ENCODE measurements at places on chromosomes 2 and 18. TPM values are rescaled to one million over a fixed set of nuclear protein-coding genes. Genes with fewer than 3 reads are reported as not detected.

UXS1 gene
- 32.6 TPM for total RNA-seq

SP9 gene
- 0.13 TPM for total RNA-seq

UPP2 gene
- not detected for total RNA-seq

COLEC11 gene
- 0.18 TPM for total RNA-seq

SLC23A3 gene
- total RNA-seq = 1.5 TPM

KLHL14 gene
- total RNA-seq = 0.49 TPM

- no peak overlapping the region for H3K4me3 ChIP-seq
- no peak overlapping the region for H3K27ac ChIP-seq
- no peaks in the 10 kb centered on the region for H3K36me3 ChIP-seq
- no peaks in the 10 kb centered on the region for H3K27me3 ChIP-seq
- H3K4me1 ChIP-seq = no peaks in the 10 kb centered on the region
- DNase-seq = no peak
Observed at GRCh38 chr2:16186661-16187481, 246.5 kb downstream of the MYCN start.

DNA sequence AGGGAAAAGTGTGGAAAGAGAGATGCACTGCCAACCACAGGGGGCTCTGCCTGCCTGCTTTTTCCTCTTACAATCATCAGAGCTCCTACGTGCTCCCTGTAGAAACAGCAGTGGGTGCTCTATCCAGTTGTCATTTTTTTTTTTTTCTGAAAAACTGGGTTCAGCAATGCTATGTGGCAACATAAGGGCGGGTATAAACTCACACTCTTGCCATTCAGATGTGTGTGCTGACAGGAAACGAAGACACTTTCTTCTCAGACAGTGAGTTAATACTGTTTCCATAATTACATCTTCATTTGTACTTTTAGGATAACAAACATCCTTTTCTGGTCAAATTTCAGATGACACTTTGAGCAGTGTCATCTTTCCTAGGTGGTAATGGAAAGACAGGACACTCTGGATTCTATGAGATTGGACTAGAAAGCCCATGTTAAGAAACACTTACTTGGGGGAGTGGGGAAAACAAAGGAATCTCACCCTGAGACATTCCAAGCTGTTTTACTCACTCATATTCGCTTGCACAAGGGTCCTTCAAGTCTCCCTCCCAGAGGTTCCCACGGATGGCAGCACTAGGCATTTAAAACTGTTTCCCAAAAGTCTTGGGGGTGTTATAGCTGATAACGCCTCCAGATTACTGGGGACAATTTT is 41.3 kb downstream of the CCDC93 start:
- peaks cover 59% of the 10 kb centered on the region for H3K36me3 ChIP-seq
- H3K27ac ChIP-seq = no peak overlapping the region
- H3K4me3 ChIP-seq = no peak overlapping the region
- no peak for DNase-seq

DNA sequence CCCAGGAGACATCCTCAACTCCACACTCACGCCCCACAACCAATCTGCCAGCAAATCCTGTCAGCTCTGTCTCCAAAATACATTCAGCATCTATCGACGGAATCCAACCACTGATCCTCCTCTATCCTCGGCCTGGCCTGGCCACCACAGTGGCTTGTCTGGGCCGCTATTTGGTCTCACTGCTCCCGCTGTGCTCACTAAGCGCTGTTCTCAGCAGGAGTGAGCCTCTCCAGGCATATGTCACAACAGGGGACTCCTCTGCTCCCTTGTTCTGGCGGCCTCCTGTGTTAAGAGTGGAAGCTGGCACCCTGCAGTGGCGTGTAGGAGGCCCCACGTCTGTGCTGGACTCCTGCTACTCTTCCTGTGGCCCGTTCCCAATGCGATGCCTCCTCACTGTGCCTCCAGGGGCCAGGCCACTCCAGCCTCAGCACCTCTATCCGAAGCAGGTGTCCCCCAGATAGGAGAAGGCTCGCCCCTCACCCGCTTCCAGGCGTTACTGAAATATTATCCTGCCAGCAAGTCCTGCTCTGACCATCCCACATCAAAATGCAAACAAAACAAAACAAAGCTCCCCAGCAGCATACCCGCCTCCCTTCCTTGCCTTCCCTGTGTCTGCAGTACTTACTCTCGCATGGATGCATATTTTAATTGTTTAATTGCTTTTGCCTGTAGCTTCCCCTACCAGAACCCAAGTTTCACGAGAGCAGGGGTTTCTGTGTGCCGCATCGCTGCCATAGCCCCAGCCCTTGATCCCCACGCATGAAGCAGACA is 39.9 kb downstream of the CENPO start:
- no peak overlapping the region for H3K27ac ChIP-seq
- no peak overlapping the region for H3K4me3 ChIP-seq
- H3K27me3 ChIP-seq = no peaks in the 10 kb centered on the region
- no peak for DNase-seq

DNA sequence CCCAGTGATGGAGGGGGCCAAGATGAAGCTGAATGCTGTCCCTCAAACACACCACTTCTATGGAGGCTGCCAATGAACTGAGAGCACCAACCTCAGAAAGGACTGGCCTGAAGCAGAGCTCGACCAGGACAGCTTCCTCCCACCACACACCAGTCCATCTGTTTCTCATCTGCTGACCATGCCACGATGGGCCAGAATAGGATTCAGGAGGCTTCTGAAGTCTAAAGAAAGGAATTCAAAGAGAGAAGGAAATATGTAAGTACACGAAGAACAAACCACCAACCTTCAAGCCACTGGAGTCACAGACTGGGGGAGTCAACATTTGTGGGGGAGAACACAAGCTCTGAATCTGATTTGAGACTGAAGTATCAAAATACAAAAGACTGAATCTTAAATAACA is 157.6 kb upstream of the CCDC68 start:
- H3K4me1 ChIP-seq = no peaks in the 10 kb centered on the region
- no peak for DNase-seq
- no peaks in the 10 kb centered on the region for H3K27me3 ChIP-seq
- H3K36me3 ChIP-seq = no peaks in the 10 kb centered on the region

- peaks cover 32% of the 10 kb centered on the region for H3K27me3 ChIP-seq
- peaks cover 34% of the 10 kb centered on the region for H3K4me1 ChIP-seq
- H3K4me3 ChIP-seq = no peak overlapping the region
- DNase-seq = peak; percentile 78
- H3K27ac ChIP-seq = no peak overlapping the region
Observed at GRCh38 chr2:45908316-45909170, 257.1 kb downstream of the PRKCE start.

GRCh38 chr2:101766871-101767739 is 69.6 kb downstream of the MAP4K4 start:
- no peak overlapping the region for H3K4me3 ChIP-seq
- peak overlapping the region; percentile 76 for H3K27ac ChIP-seq
- H3K36me3 ChIP-seq = no peaks in the 10 kb centered on the region
- H3K27me3 ChIP-seq = no peaks in the 10 kb centered on the region
- no peak for DNase-seq

DNA sequence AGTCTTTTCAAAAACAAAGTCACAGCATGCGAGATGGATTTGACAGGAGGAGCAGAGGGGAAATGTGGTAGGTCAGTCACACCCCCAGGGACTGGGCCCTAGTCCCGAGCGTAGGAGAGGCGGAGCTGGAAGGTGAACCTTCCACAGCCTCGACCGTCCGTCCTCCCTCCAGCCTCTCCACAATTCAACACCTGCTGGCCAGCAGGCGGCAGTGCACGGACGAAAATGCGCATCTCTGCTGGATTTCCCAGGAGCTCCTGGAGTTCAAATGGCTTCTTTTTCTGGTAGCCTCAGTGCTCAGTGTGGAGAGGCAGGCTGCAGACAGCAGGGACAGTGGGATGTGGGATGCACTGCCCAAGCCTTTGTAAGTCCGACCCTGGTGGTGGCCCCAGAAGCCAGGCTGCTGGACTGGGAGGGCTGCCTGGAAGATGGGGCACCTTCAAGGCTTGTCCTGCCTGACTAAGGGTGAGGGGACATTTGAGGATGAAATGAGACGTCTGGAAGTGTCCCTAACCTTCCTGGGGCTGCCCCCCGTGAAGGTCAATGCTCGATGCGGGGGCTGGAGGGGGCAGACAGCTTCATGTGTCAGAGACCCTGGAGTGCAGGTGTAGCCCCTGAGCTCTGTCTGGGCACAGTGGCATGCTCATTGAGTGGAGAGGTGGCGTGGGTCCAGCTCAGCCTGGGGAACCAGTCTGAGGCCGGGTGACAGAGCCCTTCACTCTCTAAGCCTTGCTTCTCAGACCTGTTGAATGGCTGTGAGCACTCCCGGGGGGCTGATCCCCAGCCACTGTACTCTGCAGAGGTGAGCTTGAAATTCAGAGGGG is 189.5 kb downstream of the TFCP2L1 start:
- H3K27me3 ChIP-seq = peaks cover 14% of the 10 kb centered on the region
- no peaks in the 10 kb centered on the region for H3K36me3 ChIP-seq
- peak; percentile 63 for DNase-seq
- H3K4me1 ChIP-seq = peaks cover 3% of the 10 kb centered on the region
- no peak overlapping the region for H3K4me3 ChIP-seq
- no peak overlapping the region for H3K27ac ChIP-seq

DNA sequence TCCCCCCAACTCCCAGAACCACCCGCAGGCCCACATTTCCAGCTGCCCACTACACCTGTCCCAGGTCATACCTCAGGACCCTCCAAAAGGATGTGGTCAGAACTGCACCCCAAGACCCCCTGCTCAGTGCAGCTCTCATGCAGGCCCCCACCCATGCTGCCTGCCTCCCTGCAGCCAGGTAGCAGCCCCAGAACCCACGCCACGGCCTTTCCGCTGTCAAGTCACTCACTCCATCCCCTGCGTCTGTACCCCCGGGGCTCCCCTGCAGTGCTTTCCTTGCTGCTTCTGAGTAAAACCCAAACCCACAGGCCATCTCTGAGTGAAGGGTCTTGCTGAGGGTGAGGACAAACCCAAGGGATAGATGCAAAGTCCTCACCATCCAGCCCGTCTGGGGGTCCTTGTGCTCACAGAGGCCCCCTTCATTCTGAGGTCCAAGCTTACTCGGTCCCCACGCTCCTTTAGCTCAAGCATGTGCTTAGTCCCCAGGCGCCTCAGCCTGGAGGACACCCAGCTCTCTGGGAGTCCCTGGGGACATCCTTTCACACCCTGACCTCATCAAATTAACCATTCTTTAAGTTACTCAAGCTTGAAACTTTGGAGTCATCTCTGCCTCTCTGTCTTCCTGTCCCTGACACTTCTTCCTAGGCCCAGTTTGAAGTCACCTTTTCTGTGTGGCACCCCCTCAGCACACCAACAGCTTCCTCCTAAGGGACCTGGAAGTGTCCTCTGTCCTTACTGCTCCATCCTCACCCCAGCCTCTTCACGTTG is 130.1 kb downstream of the SMAD7 start:
- H3K27me3 ChIP-seq = no peaks in the 10 kb centered on the region
- DNase-seq = no peak
- no peak overlapping the region for H3K4me3 ChIP-seq
- peaks cover 23% of the 10 kb centered on the region for H3K36me3 ChIP-seq
